Small intestine (tissue), 16 donors: ENCODE measurements at places on chromosomes 1 and 21.

DNA sequence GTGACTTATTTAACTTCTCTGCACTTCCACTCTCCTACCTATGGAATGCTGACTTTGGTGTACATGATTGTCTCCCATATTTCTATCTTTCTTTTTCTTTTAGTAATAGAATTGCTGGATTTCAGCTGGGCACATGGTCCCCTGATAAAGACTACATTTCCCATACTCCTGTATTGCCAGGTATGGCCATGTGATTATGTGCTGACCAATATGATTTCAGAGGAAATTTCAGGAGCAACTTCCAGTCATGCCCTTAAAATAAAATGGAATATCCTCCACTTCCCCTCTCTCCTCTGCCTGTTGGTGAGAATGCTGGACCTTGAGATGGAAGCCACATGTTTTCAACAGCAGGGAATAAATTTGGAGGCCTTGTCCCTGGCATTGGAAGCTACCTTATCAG, 130.7 kb upstream of the IGSF21 start:
- no peak for DNase-seq

- DNase-seq = no peak
Observed at GRCh38 chr1:241406421-241406820, 49.4 kb upstream of the RGS7 start.

- DNase-seq = no peak
Observed at GRCh38 chr1:17719874-17720273, 35.3 kb upstream of the ACTL8 start.

- no peak for DNase-seq
Observed at GRCh38 chr1:17618558-17619247, 79.2 kb downstream of the ARHGEF10L start.

DNA sequence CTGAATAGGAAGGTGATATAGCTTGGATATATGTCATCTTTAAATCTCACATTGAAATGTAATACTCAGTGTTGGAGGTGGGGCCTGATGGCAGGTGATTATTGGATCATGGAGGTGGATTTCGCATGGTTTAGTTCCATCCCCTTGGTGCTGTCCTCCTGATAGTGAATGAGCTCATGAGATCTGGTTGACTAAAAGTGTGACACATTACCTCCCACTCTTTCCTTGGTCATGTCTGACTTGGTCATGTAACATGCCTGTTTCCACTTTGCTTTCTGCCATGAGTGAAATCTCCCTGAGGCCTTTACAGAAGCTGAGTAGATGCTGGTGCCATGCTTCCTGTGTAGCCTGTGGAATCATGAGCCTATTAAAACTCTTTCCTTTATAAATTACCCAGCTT, 664.5 kb upstream of the NR5A2 start:
- DNase-seq = no peak

DNA sequence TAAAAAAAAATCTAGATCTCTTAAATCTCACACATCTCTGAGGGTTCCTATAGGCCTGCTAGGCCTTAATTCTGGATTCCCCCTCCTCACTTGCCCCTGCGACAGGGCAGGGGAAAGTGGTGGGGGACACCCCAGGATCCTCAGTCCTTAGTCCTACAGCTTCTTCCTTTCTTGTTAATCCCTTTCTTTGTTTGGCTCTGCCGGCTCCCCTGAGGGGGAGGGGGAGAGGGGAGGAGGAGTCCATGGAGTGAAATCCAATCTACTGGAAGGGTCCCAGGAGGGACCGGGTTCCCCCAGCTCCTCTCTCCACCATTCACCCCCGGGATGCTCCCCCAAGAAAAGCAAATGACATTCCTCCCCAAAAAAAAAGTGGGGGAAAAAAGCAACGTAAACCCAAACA, 8.5 kb downstream of the MEX3A start:
- DNase-seq = no peak
